ENCODE measurements at places on chromosomes 6 and 20. TPM values are rescaled to one million over a fixed set of nuclear protein-coding genes. Genes with fewer than 3 reads are reported as not detected.

- DNase-seq = no peak
Observed at GRCh38 chr6:43893073-43893472, 123.1 kb downstream of the VEGFA start.

DNA sequence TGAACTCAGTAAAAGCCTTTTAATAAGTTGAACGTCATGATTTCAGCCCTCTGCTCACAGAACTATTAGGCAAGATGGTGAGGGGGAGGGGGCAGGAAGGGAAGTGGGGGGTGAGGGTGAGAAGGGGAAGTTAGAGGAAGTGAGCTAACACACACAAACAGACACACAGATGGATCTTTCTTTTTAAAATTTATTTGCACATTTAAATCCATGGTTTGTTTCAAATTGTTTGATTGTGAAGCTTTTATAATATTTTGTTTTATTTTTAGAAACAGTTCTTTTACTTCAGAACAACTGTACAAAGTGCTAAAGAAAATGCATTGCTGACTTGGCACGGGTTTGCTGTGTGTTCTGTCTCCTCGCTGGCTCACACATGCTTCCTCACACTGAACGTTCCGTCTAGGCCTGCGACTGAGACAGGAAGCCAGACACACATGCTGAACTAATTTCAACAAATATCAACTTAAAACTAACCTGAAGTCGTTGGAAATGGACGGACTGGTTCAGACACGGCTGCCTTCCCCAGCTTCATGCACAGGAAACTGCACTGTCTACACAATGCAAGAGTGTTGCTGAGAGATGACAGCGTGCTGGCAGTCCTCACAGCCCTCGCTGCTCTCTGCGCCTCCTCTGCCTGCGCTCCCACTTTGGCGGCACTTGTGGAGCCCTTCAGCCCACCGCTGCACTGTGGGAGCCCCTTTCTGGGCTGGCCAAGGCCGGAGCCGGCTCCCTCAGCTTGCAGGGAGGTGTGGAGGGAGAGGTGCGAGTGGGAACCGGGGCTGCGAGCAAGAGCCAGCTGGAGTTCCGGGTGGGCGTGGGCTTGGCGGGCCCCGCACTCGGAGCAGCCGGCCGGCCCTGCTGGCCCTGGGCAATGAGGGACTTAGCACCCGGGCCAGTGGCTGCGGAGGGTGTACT lies 8.1 kb upstream of the ZBP1 start:
- DNase-seq = no peak

- no peak for DNase-seq
Observed at GRCh38 chr6:110935171-110935570, 23.3 kb upstream of the GTF3C6 start.

Gene BAK1
- 15.3 TPM for polyA plus RNA-seq

Measured in spinal cord (tissue), 10 donors.